ENCODE measurements at places on chromosomes 1 and 21.
A peak's percentile ranks its signal among the peaks of the same experiment; 100 is the strongest.

DNA sequence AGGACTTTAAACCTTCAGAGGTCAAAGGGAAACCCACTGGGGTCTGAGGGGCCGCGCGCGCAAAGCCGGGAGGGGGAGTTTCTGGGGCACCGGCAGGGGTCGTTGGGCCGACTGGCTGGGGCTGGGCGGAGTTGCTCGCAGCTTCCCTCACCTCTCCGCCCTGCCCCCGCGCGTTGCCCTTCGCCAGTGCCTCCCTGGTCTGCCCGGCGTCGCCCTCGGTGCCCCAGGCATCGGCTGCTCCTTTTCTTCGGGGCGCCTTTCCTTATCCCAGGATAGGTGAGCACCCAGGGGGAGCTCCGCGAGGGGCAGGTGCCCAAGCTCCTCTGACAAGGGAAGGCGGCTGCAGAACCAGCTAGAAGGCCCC, 390 bp upstream of the NGF start:
- DNase-seq, result no peak

- no peak for DNase-seq
Measured at GRCh38 chr1:180594723-180595122, 36.0 kb downstream of the OVAAL start.

- no peak for DNase-seq
Measured at GRCh38 chr1:159185121-159185520, 13.7 kb downstream of the CADM3 start.

DNA sequence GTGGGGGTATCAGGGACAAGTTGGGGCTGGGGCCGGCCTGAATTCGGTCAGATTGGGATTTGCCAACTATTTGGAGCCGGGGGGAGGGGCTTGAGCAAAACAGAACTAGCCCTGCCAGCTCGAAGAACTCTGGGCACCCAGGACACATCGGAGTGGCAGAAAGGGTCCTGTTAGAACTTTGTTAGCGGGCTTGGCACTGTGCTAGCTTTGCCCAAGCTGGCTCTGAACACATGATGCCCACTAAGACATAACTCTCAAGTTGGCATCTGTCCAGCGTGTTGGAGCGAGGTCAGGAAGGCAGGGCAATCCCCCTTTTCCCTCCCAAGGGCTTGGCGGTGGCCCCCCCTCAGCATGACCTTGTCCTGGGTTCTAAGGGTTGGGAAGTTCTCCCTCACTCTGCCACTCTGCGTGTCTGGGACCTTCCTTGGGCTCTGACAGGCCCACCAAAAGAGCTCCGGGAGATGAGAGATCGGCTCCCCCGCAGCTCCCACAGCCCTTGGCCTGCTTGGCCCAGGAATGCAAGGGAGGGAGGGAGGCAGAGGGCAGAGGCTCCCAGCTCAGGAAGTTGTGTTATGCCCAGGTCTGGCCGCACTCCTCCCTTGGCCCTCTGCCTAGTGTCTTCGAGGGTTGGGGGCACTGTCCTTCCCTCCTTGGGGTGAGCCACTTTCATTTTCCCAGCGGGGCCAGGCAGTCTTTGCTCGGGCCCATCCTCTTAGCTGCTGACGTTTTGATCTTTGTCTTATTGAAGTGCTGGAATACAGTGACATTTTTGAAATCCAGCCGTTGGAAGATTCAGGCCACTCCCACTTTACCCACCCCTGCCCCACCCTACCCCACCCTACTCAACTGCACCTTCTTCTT, 1.2 kb downstream of the LMNA start:
- no peak for DNase-seq

DNA sequence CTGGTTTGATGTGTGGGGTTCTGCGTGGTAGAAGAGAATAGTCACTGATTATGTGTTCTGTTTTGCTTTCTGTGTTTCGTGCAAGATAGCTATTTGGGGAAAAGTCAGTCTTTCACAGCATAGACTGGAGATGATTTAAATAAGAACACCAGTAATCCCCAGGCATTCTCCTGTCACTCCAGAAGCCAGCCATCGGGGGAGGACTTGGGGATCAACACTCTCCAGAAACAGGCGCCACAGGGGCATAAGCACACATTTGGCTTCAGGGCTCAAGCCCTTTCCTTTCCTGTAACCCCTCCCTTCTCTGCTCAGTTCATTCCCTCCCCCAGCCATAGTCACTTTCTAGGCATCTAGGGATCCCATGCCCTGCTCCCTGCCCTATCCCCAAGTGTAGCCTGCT, 97.3 kb upstream of the BEND5 start:
- peak; percentile 30 for DNase-seq

- no peak for DNase-seq
Measured at GRCh38 chr21:25907573-25908275, 173.0 kb downstream of the GABPA start.

DNA sequence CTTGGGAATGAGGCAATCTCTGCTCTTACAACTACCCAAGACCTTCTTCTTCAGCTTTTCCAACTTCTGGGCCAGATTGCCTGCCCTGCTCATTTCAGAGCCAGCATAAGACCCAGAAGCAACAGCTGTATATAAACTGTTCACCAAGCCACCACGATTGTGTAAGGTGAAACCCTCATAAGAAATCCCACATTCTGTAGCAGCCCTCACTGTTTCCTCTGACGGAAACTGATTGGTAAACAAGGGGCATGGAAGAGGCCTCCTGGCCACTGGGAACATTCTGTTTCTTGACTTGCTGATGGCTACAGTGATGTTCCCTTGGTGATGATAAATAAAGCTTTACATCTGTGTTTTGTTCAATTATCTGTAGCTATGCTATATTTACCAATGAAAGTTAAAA, 39.7 kb upstream of the EXO1 start:
- DNase-seq, result no peak

DNA sequence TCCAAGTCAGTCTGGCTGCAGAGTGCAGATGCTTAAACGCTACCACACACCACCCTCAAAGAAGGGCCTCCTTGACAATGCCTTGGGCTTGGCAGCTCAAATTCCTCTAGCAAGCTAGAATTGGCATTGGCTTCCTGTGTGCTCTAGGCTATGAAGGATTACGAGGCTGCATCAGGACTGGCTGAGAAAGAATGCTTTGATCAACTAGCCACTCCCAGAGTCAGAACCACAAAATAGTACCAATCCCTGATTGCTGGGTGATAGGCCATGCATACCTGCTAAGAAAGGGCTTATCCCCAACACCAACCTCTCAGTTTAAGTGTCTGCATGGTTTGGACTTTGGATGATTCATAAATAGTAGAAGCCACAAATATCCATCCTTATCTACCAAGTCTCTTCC, 504.9 kb downstream of the OMA1 start:
- no peak for DNase-seq

- no peak for DNase-seq
Measured at GRCh38 chr1:81617308-81617967, 183.3 kb upstream of the ADGRL2 start.

DNA sequence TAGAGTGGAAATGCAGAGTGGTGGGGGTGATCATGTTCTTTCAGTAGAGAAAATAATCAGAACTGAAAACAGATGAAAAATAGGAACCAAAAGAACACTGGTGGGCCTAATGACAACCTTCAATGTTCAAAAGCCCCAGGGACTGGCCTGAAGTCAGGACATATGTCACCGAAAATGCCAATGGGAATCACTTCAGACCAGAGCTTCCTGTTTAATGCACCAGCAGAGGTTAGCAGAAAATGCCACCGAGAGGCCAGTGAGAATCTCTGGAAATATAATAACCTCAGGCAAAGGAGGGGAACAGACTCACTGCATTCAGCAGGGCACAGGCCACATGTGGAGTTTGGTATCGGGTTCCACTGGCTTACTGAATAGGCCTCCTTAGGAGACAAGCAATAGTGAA, 15.9 kb upstream of the CD58 start:
- DNase-seq, result no peak

GRCh38 chr1:160676869-160677597, 30.2 kb upstream of the SLAMF1 start:
- no peak for DNase-seq

- DNase-seq, result no peak
Measured at GRCh38 chr1:247822060-247822459, 1.9 kb downstream of the OR14A16 start.

DNA sequence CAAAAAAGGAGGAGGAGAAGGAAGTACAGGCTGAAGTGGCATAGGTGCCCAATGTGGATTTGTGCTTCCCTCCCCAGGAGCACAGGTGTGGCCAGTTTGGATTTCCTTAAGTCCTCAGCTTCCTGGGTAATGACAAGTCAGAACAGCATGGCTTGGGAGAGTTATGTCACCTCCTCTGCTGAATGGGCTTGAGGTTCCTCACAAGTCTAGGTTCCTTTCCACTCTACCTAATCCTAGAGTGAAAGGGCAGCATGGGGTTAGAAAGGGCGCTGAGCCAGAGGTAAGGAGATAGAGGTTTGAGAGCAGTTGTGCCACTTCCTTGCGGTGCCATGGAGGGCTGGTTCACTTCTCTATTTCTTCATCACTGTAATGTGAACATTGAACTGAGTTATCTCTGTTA, 35.5 kb upstream of the IL20 start:
- DNase-seq, result no peak

GRCh38 chr1:43847290-43847689, 86.3 kb upstream of the ARTN start:
- DNase-seq, result no peak

DNA sequence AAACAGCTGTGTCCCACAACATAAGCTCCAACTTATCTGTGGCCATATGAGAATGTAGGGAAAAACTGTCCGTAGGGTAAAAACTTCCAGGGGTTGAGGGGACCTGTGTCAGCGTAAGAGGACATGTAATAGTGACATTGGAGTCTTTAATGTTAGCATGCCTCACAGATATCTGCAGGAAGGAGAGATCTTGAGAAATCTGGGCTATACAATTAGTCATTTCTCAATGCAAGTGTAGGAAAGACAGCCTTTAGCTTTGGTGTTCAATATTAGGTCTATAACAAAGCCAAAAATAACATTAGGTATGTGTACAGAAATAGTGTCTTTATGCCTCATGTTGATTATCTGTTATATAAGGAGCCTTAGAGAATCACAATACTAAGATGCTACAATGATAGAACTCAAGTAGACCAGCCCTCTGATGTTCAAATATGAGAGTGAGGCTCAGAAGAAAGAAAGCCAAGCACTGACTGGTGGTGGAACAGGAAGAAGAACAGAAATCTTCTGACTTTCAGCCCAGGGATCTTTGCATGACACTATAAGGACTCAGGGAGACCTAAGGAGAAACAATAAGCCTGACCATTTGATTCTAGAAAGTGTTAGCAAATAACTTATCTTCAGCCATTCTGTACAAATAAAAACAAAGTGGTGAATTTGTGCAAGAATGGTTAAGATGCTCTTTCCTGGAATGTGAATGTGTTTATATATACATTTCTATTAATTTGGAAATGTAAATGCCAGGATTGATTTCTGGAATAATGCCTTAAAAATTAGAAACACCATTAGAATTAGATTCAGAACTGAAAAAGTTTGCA, 152.6 kb downstream of the ZC3H11B start:
- no peak for DNase-seq

GRCh38 chr1:82487778-82488177, 687.0 kb downstream of the ADGRL2 start:
- DNase-seq, result no peak

DNA sequence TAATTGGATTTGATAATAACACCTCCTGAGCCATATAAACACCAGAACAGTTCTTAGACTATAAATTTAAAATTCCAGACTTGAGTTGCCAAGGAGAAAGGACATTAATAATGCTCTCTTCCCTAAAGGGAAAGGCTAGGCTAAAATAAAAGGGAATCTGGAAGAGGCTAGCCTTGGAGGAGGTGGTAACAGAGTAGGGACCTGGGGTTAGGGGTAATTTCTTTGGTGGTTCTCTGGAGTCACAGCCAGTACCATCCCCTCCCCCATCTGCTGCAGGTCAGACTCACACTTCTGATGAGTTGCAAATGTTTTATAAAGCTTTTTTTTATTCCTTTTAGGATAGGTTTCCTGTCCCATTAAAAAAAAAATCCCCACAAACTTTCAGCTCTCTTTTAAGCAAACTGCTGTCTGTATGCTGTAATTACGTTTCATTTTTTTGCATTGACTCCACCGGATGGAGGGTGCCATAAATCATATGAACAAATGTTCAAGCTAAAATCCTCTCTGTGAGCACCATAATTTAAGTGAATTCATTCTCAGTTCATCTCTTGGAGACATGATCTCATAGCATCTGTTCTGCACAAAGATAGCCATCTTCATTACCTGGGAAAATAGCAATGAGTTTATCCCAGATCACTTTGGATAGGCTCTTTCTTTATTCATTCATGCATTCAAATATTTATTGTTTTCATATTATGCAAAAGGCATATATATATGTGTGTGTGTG, 379.6 kb downstream of the TTLL7 start:
- no peak for DNase-seq

- no peak for DNase-seq
Measured at GRCh38 chr21:34192646-34193285, 119.4 kb downstream of the MRPS6 start.

DNA sequence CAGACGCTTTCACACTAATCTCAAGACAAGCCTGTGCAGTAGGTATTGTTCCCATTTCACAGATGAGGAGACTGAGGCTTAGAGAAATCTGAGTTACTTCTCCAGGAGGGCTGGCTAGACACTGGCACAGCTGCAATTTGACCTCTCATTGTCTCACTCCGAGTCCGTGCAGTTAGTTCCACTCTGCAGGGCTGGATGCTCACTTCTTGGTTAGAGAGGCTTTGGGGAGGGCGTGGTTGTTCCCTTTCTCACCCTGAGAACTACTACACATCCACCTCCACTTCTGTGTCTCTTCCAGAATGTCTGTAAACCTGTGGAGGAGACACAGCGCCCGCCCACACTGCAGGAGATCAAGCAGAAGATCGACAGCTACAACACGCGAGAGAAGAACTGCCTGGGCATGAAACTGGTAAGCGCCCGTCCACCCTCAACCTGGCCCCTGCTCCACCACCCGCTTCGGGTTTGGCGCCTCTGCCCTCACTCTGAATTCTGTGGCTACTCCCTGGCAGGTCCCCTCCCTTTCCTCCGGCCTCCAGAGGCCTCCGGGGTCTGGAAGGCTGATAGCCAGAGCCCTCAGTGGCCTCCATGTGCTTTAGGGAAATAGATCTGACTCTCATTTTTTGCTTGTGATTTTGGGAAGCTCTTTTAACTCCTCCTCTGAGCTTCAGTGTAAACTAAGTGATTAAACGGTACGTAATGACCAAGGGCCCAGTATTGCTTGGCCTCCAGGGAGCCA, 29.1 kb downstream of the EIF2D start:
- no peak for DNase-seq

DNA sequence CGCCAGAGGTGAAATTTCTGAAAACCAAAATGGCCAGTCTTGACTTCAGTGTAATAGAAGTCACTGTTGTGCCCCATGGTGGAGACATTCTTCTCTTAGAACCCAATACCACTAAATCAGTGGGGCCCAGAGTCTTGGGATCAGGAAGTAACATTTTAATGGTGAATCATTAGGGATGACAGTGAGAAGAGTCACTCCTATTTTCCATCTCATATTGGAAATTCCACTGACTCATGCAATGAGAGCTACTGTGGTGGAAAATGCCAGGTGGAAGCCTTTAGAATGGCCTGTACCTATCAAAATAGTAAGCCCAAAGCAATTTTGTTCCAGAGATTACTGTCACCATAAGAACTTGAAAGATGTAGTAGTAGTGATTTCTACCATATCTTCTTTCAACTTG, 20.6 kb upstream of the PPM1J start:
- peak; percentile 51 for DNase-seq

Measured in amniotic stem cell (primary cell).